Memory B cell (primary cell): ENCODE measurements at places on chromosomes 13 and 19.

GRCh38 chr13:103291226-103291625, 225.0 kb upstream of the SLC10A2 start:
- no peak for DNase-seq

DNA sequence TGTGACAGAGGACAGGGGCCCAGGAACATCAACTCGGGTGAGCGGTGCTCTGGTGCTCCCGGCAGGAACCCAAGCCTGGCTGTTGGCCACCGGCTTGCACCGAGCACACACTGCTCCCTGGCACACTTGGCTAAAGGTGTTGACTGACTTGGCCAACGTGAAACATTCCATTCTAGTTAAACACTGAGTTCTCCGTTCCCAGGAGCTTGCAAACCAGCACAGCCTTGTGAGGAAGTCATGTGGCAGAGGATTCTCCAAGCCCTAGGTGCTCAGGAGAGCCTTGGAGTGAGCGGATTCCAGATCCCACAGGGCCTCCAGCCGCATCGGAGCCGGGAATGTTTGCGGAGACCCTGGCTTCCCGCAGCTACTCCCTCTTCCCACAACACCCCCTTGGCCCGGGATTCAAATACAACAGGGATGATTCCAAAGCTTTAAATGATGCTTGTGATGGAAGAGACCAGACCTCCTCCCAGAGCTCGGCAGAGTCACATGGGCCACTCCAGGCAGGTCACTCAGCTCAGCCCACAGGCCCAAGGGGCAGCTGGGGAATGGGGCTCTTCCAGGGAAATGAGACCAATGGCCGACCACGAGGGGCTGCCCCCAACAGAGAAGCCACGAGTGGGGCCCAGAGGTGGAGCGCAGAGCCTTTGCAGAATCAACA, 2.9 kb downstream of the C13orf46 start:
- DNase-seq = no peak

DNA sequence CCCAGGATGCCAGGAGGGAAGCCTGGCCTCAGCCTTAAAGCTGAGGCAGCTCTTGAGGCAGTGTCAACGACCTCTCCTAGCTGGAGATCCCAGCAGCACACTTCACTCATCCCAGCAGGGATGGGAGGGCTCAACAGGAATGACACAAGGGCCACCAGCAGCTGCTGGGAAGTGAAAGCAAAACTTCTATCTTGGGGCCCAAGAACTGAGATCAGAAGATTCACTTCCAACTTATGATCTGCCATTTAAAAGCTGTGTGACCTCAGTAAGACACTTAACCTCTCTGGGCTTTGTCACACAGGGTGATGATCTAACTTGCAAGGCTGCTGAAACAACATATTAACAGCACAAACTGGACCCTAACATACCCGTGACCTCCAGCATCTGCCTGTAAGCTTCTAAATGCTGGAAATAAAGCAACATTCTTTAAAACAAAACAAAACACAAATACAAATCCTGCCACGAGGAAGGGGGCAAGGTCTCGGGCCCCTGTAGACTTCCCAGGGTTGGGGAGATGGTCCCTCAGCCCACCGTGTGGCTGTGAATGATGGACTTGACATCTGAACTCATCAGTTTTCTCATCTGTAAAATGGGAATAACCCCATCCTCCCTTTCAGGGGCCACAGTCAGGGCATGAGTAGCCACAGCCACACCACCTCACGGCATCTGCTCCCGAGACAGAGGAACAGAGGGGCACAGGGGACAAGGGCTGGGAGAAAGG, 22.7 kb downstream of the ELL start:
- no peak for DNase-seq

- DNase-seq = no peak
Measured at GRCh38 chr19:17229890-17230289, 3.9 kb downstream of the OCEL1 start.
